Effector memory CD4-positive, alpha-beta T cell (primary cell): ENCODE measurements at places on chromosomes 7 and 10.

DNA sequence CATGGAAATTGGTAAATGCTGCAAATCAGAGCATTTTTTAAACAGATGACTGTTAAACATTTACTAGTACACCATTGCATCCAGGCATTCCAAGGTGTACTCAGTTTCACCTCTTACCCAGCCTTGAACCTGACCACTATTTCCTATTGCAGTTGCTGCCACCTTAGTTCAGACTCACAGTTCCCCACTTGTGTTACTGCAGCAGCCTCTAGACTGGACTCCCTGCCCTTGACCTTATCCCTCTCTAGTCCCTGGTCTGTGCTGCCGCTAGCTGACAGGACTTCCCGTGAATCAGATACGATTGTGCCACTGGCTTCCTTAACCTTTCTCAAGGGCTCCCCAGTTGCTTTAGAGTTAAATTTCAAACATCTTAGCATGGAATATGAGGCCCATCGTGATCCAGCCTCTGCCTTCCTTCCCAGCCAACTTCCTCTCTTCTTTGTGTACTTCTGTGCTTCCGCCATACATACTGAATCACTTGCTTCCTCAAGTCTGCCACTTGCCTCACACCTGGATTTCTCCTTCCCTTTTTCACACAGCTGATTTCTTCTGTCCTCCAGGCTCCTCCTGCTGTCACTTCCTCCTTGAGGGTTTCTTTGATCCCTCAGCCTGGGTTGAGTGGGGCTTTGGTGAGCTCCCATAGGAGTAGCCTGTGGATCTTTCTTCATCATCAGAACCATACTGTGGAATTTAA lies 118.7 kb upstream of the GJD4 start:
- H3K27me3 ChIP-seq, result no peaks in the 10 kb centered on the region
- no peak overlapping the region for H3K4me3 ChIP-seq
- DNase-seq, result no peak
- no peaks in the 10 kb centered on the region for H3K4me1 ChIP-seq
- H3K27ac ChIP-seq, result no peak overlapping the region
- H3K36me3 ChIP-seq, result no peaks in the 10 kb centered on the region

GRCh38 chr7:76328389-76328788 lies 25.9 kb downstream of the HSPB1 start:
- H3K27ac ChIP-seq, result no peak overlapping the region
- peaks cover 19% of the 10 kb centered on the region for H3K36me3 ChIP-seq
- no peak for DNase-seq
- H3K4me3 ChIP-seq, result no peak overlapping the region
- no peaks in the 10 kb centered on the region for H3K4me1 ChIP-seq

DNA sequence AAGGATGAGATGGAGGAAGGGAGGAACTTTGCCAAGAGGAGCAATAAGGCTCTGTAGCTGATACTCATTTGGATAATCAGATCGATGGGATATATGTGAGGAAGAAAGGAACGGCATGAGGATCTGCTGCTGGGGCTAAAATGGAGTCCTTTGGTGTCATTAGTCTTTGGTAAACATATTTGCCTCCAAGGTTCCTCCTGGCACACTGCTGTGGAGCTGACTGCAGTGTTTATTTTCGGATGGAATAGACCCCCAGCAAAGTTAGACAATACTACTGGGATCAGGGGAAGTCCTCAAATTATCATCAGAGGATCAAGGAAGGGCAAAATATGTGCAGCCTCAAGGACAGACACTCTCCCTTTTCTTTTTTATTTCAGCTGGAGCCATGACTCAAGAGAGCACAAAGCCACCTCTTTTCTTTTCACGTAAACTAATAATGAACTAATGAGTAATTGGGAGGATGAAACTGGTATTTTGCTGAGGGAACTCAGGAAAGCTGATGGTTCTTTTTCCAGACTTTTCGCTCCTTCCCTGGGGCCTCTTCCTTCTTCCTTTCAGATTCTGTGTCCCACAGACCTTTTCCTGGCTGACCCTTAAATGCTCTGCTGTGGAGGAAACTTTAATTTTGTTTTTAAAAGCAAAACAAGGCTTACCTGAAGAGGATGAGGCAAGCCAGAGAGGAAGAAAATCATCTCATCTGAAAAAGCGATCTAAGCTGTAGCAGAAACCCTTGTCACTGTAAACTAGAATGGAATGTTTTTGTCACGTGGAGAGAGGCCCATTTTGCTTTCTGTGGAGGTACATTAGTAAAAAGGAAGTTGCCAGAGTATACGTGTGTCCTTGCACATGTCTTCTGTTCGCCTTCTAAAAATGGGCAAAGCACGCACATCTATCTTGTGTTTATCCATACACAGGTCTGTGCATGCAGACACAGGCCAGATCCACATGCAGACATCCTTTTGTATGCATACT lies 33.3 kb downstream of the LRMDA start:
- no peak for DNase-seq
- no peaks in the 10 kb centered on the region for H3K36me3 ChIP-seq
- no peak overlapping the region for H3K4me3 ChIP-seq
- H3K4me1 ChIP-seq, result no peaks in the 10 kb centered on the region
- H3K27me3 ChIP-seq, result no peaks in the 10 kb centered on the region
- H3K27ac ChIP-seq, result no peak overlapping the region

- H3K27me3 ChIP-seq, result no peaks in the 10 kb centered on the region
- DNase-seq, result no peak
- no peaks in the 10 kb centered on the region for H3K36me3 ChIP-seq
Observed at GRCh38 chr7:159036916-159037605, 107.6 kb downstream of the VIPR2 start.

- no peaks in the 10 kb centered on the region for H3K4me1 ChIP-seq
- DNase-seq, result no peak
- H3K36me3 ChIP-seq, result no peaks in the 10 kb centered on the region
- H3K4me3 ChIP-seq, result no peak overlapping the region
Observed at GRCh38 chr7:107938456-107939250, 47.7 kb downstream of the DLD start.

- H3K36me3 ChIP-seq, result peaks cover 7% of the 10 kb centered on the region
- DNase-seq, result no peak
- no peak overlapping the region for H3K27ac ChIP-seq
Observed at GRCh38 chr7:1853431-1853985, 183.4 kb downstream of the ELFN1 start.

DNA sequence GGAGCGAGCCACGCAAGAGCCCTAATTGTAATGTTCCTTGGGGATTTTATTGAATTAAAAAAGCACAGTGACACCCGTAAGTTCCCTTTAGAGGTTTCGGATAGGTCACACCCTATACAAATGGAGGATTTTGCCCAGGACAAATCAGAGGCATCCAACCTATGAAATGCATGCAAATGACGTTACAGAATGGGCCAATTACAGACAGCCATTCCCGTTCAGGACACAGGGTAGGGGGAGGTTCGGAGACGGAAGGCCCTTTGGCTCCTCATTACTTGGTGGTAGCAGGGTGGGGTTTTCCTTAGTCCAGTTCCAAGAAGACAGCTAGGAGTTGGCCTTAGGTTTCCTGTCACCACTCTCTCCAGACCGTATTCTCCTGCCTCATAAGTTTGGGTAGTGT lies 754.1 kb downstream of the IPMK start:
- H3K4me3 ChIP-seq, result no peak overlapping the region
- H3K27me3 ChIP-seq, result no peaks in the 10 kb centered on the region
- H3K4me1 ChIP-seq, result no peaks in the 10 kb centered on the region
- no peak overlapping the region for H3K27ac ChIP-seq
